ENCODE measurements at places on chromosomes 16 and 17. TPM values are rescaled to one million over a fixed set of nuclear protein-coding genes. Genes with fewer than 3 reads are reported as not detected.

The CCDC43 gene
- 26.8 TPM for total RNA-seq

The EFNB3 gene
- 0.39 TPM for total RNA-seq

The KRTAP2-1 gene
- total RNA-seq = not detected

The PGAP3 gene
- total RNA-seq = 14.9 TPM

The TSPOAP1 gene
- 0.20 TPM for total RNA-seq

The ANKS4B gene
- not detected for total RNA-seq

The SCGB1C2 gene
- not detected for total RNA-seq

The C16orf86 gene
- total RNA-seq = 2.7 TPM

The TP53TG3B gene
- not detected for total RNA-seq

The SALL1 gene
- total RNA-seq = 1.0 TPM

The CIBAR2 gene
- not detected for total RNA-seq

The PERCC1 gene
- not detected for total RNA-seq

The GRIN2A gene
- 0.26 TPM for total RNA-seq

The PLA2G10 gene
- total RNA-seq = not detected

The SLC35G3 gene
- total RNA-seq = not detected

The ZNF771 gene
- total RNA-seq = 9.8 TPM

The AKAP1 gene
- 12.8 TPM for total RNA-seq

The KRT25 gene
- total RNA-seq = not detected

The HS3ST3A1 gene
- 0.99 TPM for total RNA-seq

The WFDC1 gene
- total RNA-seq = 25.1 TPM

The GPR179 gene
- total RNA-seq = 0.10 TPM

The MYH13 gene
- total RNA-seq = not detected

The PNMT gene
- total RNA-seq = not detected

The LDHD gene
- 5.0 TPM for total RNA-seq

The CCL14 gene
- not detected for total RNA-seq

The HCFC1R1 gene
- total RNA-seq = 46.1 TPM

The TMC8 gene
- total RNA-seq = 0.13 TPM

The VAMP2 gene
- 12.8 TPM for total RNA-seq

The RHBDL1 gene
- total RNA-seq = 2.7 TPM

The ALDH3A1 gene
- 11.5 TPM for total RNA-seq

The CXCL16 gene
- total RNA-seq = 4.5 TPM

The C1QTNF1 gene
- total RNA-seq = 84.0 TPM

The RMI2 gene
- total RNA-seq = 4.0 TPM

The ACSM5 gene
- total RNA-seq = not detected

The KRT39 gene
- not detected for total RNA-seq

The CHST6 gene
- total RNA-seq = 2.1 TPM

The ARL5C gene
- total RNA-seq = not detected

The TMIGD1 gene
- not detected for total RNA-seq

The TBC1D3E gene
- not detected for total RNA-seq

The BCL6B gene
- 0.20 TPM for total RNA-seq

The TANC2 gene
- total RNA-seq = 59.9 TPM

The HS3ST3B1 gene
- 0.46 TPM for total RNA-seq

The SLC6A4 gene
- 4.0 TPM for total RNA-seq

The SNAI3 gene
- total RNA-seq = 0.23 TPM

The COQ7 gene
- total RNA-seq = 18.5 TPM

The MARVELD3 gene
- not detected for total RNA-seq

The FOXN1 gene
- not detected for total RNA-seq

The FNDC8 gene
- not detected for total RNA-seq

The OR1F1 gene
- 0.07 TPM for total RNA-seq

The DNAI2 gene
- total RNA-seq = not detected

The GAN gene
- 8.3 TPM for total RNA-seq

The EDC4 gene
- total RNA-seq = 61.3 TPM

The CCL23 gene
- not detected for total RNA-seq

The TSNAXIP1 gene
- total RNA-seq = 0.78 TPM
